ENCODE measurements at places on chromosomes 2 and 18.

DNA sequence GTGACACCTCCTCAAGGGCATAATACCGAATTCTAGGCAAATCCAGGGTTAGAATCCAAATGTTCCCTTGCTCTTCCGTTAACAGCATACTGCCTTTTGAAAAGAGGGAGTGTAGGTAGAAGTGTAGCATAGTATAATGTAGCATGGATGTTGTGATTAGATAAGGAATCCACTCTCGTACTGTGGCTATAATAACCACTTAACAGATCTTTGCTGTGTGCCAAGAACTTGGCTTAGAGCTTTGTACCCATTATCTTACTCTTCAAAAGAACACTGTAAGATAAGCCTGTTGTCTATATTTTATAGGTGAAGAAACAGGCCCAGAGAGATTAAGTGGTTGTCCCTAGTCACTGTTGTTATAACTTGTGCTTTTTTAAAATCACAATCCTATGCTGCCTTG lies 24.2 kb downstream of the WDR75 start:
- peaks cover 17% of the 10 kb centered on the region for H3K36me3 ChIP-seq
- H3K27me3 ChIP-seq, result no peaks in the 10 kb centered on the region
- DNase-seq, result no peak
- H3K4me1 ChIP-seq, result no peaks in the 10 kb centered on the region
- no peak overlapping the region for H3K4me3 ChIP-seq
- H3K27ac ChIP-seq, result no peak overlapping the region

- DNase-seq, result no peak
- H3K4me3 ChIP-seq, result no peak overlapping the region
- no peaks in the 10 kb centered on the region for H3K36me3 ChIP-seq
- H3K4me1 ChIP-seq, result no peaks in the 10 kb centered on the region
- no peak overlapping the region for H3K27ac ChIP-seq
These were observed 112.1 kb downstream of the DOCK10 start for GRCh38 chr2:224930124-224930523.

GRCh38 chr2:235642446-235643098 lies 148.7 kb downstream of the AGAP1 start:
- DNase-seq, result no peak
- H3K36me3 ChIP-seq, result no peaks in the 10 kb centered on the region
- H3K4me1 ChIP-seq, result peaks cover 11% of the 10 kb centered on the region
- no peak overlapping the region for H3K4me3 ChIP-seq

DNA sequence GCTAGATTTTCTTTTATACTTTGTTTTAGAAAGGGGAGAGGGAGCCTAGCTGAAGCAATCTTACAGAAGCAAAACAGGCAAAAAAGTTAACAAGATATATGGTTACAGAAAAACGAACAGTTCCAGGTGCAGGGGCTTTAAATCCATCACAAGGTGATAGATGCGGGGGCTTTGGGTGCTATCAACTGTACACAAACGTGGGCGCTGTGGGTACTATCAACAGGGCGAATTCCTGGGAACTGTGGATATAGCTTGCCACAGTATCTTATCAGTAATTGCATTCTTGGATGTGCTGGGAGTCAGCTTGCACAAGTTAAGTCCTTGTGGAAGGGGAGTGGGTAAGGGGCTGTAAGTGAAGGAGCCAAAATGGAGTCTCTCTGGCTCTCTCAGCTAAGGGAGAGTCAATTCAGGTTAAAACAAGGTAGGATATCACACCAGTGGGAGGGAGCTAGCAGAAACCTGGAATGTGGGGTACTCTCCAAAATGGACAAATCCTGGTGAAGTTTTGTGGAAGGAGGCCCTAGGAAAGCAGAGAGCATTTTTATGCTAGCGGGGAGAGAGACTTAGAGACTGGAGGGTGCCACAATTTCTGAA lies 325.8 kb upstream of the SPHKAP start:
- H3K4me3 ChIP-seq, result no peak overlapping the region
- DNase-seq, result no peak
- H3K27me3 ChIP-seq, result no peaks in the 10 kb centered on the region
- no peaks in the 10 kb centered on the region for H3K4me1 ChIP-seq

- H3K27me3 ChIP-seq, result no peaks in the 10 kb centered on the region
- H3K27ac ChIP-seq, result no peak overlapping the region
- H3K4me3 ChIP-seq, result no peak overlapping the region
- H3K36me3 ChIP-seq, result peaks cover 21% of the 10 kb centered on the region
These were observed 9.5 kb downstream of the PNO1 start for GRCh38 chr2:68167186-68167585.

- no peak overlapping the region for H3K27ac ChIP-seq
- no peaks in the 10 kb centered on the region for H3K4me1 ChIP-seq
- H3K36me3 ChIP-seq, result no peaks in the 10 kb centered on the region
- peak; percentile 48 for DNase-seq
These were observed 881.3 kb downstream of the LRRTM4 start for GRCh38 chr2:76640905-76641304.

DNA sequence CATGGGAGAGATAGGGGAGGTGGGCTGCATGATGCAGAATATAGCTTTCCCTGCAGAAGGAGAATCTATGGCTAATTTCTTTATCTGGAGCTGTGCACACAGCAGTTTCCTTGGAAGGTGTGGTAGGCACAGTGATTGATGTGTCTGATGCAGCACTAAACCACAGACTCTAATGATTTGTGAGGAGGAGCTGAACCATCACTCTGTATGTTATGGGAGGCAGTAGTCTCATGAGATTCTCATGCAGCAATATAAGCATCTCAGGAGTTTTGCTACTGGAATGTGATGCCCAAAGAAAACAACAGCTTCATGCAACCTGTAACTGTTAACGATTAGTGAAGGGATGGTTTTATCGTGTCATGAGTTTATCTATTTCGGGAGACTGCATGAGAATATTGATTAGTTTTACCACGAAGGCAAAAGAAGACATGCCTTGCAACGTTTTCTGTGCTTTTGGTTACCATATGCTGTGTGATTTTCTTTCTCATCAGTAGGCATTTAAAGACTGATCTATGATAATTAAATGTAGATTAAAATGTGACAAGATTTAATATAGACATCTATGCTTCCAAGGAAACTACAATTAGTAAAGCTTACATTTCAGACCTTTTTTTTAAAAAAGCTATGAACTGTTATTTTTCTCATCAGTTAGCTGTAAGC lies 286.8 kb downstream of the ARL6IP6 start:
- H3K27me3 ChIP-seq, result no peaks in the 10 kb centered on the region
- H3K36me3 ChIP-seq, result no peaks in the 10 kb centered on the region
- DNase-seq, result no peak
- H3K4me3 ChIP-seq, result no peak overlapping the region
- H3K4me1 ChIP-seq, result no peaks in the 10 kb centered on the region

GRCh38 chr2:118718921-118719320 lies 128.5 kb downstream of the EN1 start:
- no peaks in the 10 kb centered on the region for H3K4me1 ChIP-seq
- no peaks in the 10 kb centered on the region for H3K27me3 ChIP-seq
- DNase-seq, result no peak
- H3K36me3 ChIP-seq, result no peaks in the 10 kb centered on the region

DNA sequence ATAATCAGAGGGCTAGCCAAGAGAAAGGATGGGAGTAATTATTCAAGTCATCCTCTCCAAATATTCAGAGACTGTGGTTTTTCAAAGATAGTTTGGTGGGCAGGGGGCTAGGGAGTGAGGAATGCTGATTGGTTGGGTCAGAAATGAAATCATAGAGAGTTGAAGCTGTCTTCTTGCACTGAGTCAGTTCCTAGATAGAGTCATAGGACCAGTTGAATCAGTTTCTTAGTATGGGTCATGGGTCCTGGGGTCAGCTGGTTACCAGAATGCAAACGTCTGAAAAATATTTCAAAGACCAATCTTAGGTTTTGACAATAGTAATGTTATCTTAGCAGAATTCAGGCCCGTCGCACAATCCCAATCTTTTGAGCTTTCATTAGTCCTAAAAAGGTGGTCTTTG lies 171.4 kb upstream of the SPATS2L start:
- no peak overlapping the region for H3K4me3 ChIP-seq
- H3K36me3 ChIP-seq, result no peaks in the 10 kb centered on the region
- H3K27me3 ChIP-seq, result no peaks in the 10 kb centered on the region
- peaks cover 5% of the 10 kb centered on the region for H3K4me1 ChIP-seq
- DNase-seq, result no peak
- no peak overlapping the region for H3K27ac ChIP-seq

DNA sequence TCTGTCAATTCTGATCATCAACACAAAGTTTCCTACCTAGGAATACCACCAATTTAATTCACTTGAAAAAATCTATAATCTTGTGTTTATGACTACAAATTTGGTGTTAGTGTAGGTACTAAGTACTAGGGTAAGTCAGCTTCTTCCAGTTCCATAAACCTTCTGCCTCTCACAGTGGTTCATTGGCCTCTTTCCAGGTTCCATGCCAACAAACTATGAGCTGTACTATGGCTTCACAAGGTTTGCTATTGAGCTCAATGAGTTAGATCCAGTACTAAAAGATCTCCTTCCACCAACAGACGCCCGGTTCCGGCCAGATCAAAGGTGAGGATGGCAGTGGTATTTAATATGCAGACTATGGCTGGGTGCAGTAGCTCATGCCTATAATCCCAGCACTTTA lies 58.8 kb downstream of the PRKRA start:
- peaks cover 4% of the 10 kb centered on the region for H3K4me1 ChIP-seq
- no peak overlapping the region for H3K27ac ChIP-seq
- no peak for DNase-seq
- no peaks in the 10 kb centered on the region for H3K36me3 ChIP-seq
- H3K4me3 ChIP-seq, result no peak overlapping the region
- H3K27me3 ChIP-seq, result no peaks in the 10 kb centered on the region

- no peak for DNase-seq
- no peaks in the 10 kb centered on the region for H3K4me1 ChIP-seq
- H3K36me3 ChIP-seq, result no peaks in the 10 kb centered on the region
These were observed 650.4 kb downstream of the RNF144A start for GRCh38 chr2:7567646-7568045.

- no peaks in the 10 kb centered on the region for H3K27me3 ChIP-seq
- H3K27ac ChIP-seq, result no peak overlapping the region
- no peaks in the 10 kb centered on the region for H3K36me3 ChIP-seq
- H3K4me1 ChIP-seq, result no peaks in the 10 kb centered on the region
- H3K4me3 ChIP-seq, result no peak overlapping the region
- no peak for DNase-seq
These were observed 106.4 kb upstream of the SMIM21 start for GRCh38 chr18:75533950-75534349.

- H3K27me3 ChIP-seq, result no peaks in the 10 kb centered on the region
- H3K36me3 ChIP-seq, result no peaks in the 10 kb centered on the region
- peaks cover 11% of the 10 kb centered on the region for H3K4me1 ChIP-seq
- no peak overlapping the region for H3K4me3 ChIP-seq
These were observed 43.1 kb upstream of the EML4 start for GRCh38 chr2:42125841-42126594.

DNA sequence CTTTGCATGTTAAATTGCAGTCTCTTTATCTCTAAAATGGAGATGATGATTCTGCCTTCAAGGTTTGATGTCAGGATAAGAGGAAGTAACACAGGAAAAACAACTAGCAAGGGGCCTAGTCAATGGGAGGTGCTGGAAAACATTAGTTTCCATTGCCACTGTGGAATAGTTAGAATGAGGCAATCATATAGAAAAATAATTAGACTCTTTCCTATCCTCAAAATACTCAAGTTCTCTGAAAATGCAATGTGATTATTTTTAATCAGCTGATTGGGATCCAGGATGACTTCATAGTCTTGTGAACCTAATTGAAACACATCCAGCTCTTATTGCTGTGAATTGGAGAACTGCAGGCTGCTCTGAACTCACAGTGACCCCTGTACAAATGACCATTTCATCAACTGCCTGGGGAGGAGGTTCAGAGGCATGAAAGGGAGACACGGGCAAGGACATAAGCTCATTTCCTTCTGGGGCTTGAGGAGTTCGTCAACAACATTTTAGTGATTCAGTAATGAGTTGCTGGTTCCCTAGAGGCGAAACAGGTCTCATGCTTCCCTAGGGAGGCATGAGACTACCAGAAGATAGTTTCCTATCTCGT lies 422.5 kb downstream of the LPIN1 start:
- H3K36me3 ChIP-seq, result no peaks in the 10 kb centered on the region
- no peak overlapping the region for H3K27ac ChIP-seq
- H3K27me3 ChIP-seq, result no peaks in the 10 kb centered on the region
- peak; percentile 27 for DNase-seq
- H3K4me1 ChIP-seq, result peaks cover 13% of the 10 kb centered on the region
- no peak overlapping the region for H3K4me3 ChIP-seq

DNA sequence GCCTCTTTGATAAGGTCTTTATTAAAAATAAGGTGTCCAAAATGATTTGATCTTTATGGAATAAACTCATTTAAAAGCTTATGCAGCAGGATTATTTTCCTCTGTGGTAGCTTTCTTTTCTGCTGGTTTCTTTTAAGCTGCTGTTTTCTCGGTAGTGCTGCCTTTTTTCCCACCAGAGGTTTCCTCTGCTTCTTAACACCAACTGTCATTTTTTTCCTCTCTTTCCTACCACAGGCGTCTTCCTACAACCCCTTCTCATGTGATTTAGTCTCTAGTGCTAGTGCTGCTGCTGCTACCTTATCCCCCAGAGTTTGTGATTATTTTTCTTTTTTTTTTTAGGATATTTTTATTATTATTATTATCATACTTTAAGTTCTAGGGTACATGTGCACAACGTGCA lies 102.1 kb upstream of the PGAP1 start:
- H3K4me3 ChIP-seq, result no peak overlapping the region
- H3K27ac ChIP-seq, result no peak overlapping the region
- DNase-seq, result no peak
- no peaks in the 10 kb centered on the region for H3K4me1 ChIP-seq

GRCh38 chr2:62845256-62845655 lies 139.7 kb downstream of the EHBP1 start:
- H3K27me3 ChIP-seq, result no peaks in the 10 kb centered on the region
- no peaks in the 10 kb centered on the region for H3K4me1 ChIP-seq
- no peak for DNase-seq
- H3K27ac ChIP-seq, result no peak overlapping the region
- no peak overlapping the region for H3K4me3 ChIP-seq

DNA sequence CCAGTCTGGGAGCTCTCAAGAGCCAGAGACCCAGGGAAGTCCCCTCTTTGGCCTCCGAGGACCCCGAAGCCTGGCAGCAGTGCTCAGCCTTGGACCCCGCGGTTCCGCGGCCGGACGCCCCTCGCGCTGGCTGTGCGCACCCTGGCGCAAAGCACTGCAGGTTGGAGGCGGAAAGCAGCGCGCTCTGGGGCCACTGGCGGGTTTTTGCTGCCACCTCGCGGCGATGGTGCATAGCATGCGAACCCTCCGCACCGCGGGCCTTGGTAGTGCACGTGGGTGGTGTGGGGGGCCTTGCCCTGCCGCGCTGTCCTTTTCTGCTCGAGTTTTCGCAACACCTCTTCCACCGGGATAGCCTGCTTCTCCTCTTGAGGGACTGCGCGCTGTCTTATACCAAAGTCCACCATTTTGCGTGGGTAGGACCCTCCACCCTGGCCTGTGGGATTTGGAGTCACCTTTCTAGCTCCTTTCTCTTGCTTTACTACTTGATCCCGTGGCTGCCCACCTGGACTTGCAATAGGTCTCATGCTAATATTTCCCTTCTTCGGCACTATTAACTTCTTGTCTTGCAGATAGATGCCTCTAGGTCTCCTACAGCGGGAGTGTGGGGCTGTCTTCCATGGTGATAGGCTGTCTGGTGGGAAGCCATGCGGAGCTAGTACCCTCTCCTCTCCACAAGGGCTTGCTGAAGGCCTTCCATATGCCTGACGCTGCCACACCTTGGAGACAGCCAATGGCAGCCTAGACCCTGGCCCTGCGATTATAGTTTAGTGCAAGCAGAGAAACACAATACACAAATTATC lies 14.3 kb downstream of the SIX3 start:
- no peaks in the 10 kb centered on the region for H3K36me3 ChIP-seq
- H3K4me3 ChIP-seq, result no peak overlapping the region
- peaks cover 48% of the 10 kb centered on the region for H3K27me3 ChIP-seq
- peak; percentile 85 for DNase-seq
- no peak overlapping the region for H3K27ac ChIP-seq
- peaks cover 8% of the 10 kb centered on the region for H3K4me1 ChIP-seq

- H3K27me3 ChIP-seq, result no peaks in the 10 kb centered on the region
- no peak for DNase-seq
- H3K4me1 ChIP-seq, result peaks cover 11% of the 10 kb centered on the region
- no peaks in the 10 kb centered on the region for H3K36me3 ChIP-seq
These were observed 78.3 kb downstream of the TGIF1 start for GRCh38 chr18:3528231-3528630.

Data from trophoblast cell (in vitro differentiated cells and primary cell).